ENCODE measurements at places on chromosomes 16 and 17. TPM values are rescaled to one million over a fixed set of nuclear protein-coding genes. Genes with fewer than 3 reads are reported as not detected.

Gene PRR11
- 64.6 TPM for total RNA-seq

Gene LPO
- not detected for total RNA-seq

Gene EVPL
- not detected for total RNA-seq

Gene GH2
- total RNA-seq, result not detected

Gene KRTAP3-1
- not detected for total RNA-seq
